ENCODE measurements at places on chromosomes 13 and 19. TPM values are rescaled to one million over a fixed set of nuclear protein-coding genes. Genes with fewer than 3 reads are reported as not detected.

Gene CEACAM4
- not detected for total RNA-seq

Gene CADM4
- total RNA-seq, result 1.4 TPM

Gene AXL
- total RNA-seq, result 126 TPM

Gene ZNF729
- total RNA-seq, result not detected

Gene CLEC17A
- total RNA-seq, result 0.09 TPM

Gene RDH8
- total RNA-seq, result not detected

Gene ETV2
- 0.17 TPM for total RNA-seq

Gene ENOX1
- total RNA-seq, result 1.3 TPM

Gene ZNF112
- total RNA-seq, result 9.4 TPM

Gene RGS9BP
- 0.32 TPM for total RNA-seq

Gene PEAK3
- total RNA-seq, result not detected

All from bronchial smooth muscle cell (primary cell).